ENCODE measurements at places on chromosomes 7 and 10.

DNA sequence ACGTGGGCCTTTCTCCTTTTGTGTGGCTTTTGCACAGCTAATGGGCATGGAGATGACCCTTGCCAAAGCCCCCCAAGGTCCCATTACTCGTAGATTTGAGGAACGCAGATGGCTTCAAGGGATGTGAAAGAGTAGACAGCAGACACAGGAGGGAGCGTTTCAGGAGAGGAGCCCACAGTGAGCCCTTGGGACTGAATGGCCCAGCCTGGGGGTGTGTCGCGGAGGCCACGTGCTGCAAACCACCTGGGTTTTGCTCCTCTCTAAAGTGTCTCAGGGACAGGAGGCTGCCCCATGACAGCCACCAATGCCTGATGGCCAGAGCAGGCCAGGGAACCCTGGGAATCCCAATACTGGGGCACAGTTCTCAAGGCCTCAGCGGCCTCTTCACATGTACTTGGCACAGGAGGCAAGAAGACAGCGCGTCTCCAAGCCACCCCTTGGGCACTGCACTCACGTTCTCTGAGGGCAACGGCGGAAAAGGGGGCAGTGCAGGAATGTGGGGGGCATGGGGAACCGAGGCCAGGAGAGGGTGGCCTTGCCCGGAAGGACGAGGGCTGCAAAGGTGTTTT lies 185.2 kb downstream of the WDR37 start:
- DNase-seq, result no peak

DNA sequence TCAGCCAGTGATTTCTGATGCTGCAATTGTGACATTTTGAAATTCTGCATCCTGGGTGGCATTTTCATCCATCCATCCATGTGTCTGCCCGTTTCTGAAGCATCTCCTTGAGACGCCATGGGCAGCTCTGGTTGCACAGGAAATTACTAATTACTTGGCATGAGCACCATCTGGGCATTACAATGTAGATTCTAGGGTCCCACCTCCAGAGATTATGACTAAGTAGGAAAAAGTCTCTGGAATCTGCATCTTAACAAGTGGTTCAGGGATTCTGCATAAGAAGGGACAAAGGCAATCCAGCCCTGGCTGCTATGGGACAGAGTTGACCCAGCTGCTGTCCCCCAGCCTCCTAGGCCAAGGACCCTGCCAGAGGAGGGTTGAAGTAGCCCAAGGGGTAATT lies 65.3 kb downstream of the CUZD1 start:
- no peak for DNase-seq

GRCh38 chr7:33193308-33193864 lies 64.0 kb downstream of the BBS9 start:
- DNase-seq, result no peak

- no peak for DNase-seq
Observed at GRCh38 chr10:77131214-77131613, 506.4 kb downstream of the KCNMA1 start.

- no peak for DNase-seq
Observed at GRCh38 chr7:86558680-86559501, 84.8 kb upstream of the GRM3 start.

GRCh38 chr10:43891241-43891640 lies 242.6 kb upstream of the ZNF32 start:
- no peak for DNase-seq

- no peak for DNase-seq
Observed at GRCh38 chr10:125983161-125983560, 86.8 kb downstream of the FANK1 start.

- no peak for DNase-seq
Observed at GRCh38 chr10:13247246-13247645, 13.1 kb upstream of the UCMA start.

DNA sequence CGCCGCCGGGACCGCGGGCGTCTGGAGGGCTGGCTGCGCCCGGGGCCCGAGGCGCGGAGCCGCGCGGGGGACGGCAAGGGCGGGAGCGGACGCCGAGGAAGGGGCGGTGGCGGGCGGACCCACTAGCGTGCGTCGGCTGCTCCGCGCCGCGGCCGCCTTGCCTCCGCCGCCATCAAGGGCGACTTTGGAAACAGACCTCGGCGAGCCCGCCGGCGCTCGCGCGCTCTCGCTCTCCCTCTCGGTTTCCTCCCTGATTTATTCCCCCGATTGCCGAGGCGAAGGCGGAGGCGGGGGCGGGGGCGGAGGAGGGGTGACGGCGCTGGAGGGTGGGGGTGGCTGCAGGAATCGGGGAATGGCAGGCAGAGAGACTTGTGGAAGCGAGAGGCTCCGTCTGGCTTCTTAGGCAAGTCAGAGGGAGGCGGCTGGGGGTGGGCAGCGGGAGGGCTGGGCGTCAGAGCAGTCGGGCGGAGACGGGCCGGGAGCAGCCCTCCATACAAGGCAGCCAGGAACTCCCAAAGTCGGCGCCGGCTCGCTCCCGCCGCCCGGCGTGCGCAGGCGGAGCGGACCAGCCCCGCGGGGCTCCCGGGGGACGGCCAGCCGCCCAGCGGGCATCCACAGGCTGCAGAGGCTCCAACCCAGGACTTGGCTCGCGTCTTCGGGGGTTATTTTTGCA lies at the start of gene CACNA2D1:
Gene CACNA2D1, minus strand, starts transcription at position 231 of the 673 bp plus-strand sequence.
- no peak for DNase-seq

DNA sequence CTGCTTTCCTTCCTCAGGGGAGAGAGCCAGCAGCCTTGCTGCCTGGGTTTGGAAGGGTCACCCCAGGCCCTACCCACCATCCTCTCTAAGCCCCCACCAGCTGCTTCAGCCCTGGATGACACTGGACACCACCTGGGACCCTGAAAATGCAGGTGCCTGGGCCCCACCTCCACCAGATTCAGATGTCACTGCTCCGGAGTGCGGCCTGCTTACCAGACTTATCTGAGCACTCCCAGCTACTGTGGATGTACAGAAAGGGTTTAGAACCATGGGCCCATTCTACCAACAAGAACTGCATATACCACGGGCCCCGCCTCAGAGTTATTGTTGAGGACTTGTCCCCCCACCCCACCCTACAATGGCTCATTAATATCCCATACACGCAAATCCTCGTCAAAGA lies 172.3 kb downstream of the PTPRN2 start:
- DNase-seq, result no peak

GRCh38 chr7:140635816-140636215 lies 4.8 kb downstream of the DENND2A start:
- DNase-seq, result no peak

DNA sequence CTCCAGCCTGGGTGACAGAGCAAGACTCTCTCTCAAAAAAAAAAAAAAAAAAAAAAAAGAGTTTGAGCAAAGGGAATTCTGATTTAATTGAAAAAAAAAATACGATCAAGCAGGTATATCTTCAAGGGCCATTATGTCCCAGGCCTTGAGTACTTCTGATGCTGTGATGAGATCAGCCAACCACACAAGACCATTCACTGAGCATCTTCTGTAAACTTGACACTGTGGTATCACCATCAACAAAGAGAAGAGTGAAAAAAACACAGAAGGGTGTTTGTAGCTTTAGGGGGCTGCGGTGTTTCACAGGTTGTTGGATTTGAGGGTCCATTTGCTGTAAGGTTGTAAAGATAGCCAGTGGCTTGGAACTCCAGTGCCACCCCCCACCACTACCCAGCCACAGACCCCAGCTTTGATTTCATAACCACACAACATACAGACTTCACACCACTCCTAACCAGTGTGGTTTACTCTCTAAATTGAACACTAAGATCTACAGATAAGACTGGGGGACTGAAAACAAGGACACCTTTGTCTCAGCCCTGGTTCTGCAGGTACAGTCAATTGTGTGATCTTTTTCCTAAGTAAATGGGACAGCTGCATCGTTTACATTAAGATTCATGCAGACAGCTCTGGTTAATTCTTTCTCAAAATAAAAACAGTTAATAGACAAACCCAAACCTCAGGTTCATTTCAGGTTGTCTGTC lies 66.4 kb downstream of the CDC123 start:
- DNase-seq, result no peak

- no peak for DNase-seq
Observed at GRCh38 chr7:20240080-20240926, 23.1 kb upstream of the MACC1 start.

- no peak for DNase-seq
Observed at GRCh38 chr7:158834878-158835784, 5.8 kb upstream of the ESYT2 start.

GRCh38 chr10:76939933-76940468 lies 697.6 kb downstream of the KCNMA1 start:
- no peak for DNase-seq

DNA sequence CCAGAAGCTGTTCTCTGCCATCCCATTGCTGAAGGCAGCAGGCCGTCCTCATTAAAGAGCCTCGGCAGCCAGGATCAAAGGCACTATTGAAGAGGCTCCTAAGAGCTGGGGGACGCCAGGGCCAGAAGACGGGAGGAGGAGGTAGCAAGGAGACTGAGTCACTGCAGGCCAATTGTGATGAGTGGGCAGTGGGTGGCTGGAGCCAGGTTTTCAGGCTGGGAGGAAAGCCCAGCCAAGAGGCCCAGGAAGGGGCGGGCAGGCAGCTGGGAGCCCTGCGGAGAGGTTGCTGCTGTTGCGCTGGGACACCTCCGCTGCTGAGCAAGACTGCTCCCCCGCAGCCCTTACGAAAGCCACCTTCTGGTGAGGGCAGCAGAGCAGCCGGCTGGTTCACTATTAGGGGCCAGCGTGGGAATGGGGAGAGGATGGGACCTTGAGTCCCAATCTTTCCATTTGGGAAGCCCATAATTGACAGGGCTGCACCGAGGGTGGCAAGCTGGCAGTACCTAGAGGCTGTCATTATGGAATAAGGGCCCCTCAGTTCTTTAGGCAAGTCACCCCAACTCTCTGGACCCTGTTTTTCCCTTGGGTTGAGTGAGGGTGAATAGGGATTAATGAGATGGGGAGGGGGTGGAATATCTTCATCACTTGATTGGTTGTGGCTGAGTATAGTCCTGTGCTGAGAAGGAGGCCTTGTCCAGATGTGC lies 48.4 kb downstream of the UNC5B start:
- no peak for DNase-seq

DNA sequence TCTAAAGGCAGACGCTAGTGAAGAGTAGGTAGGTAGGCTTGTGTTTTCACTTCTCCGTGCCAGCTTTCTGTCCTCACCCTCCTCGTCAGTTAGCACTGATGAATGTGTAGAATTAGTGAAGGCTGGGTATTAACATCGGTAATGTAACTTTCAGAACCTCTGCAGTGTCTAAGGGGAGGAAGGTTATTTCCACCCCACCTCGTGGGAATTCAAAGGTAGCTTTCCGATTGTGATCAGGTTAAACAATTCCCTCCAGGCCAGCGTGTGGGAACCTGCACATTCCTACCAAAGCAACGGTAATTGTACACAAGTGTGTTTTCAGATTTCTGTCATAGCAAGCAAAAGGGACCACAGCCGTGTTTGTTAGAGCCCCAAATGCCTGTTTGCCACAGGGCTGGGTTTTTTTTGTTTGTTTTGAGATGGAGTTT lies 405.0 kb upstream of the GALNT17 start:
- no peak for DNase-seq

DNA sequence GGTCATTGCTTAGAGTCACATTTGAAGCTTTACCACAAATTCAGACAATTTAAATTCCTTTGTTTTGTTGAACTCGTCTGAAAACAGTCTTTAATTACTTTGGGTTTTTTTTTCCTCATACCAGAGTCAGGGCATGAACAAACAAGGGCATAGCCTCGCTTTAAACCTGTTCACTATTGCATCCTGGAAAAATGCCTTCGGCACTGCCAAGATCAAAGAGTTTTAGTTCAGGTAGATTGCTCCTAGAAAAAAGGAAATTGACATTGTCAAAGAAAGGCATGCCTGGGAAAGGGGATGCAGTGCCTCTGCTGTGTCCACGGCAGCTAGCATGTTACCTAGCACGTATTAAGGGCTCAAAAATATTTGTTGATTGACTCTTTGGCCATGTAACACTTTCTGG lies 235.1 kb downstream of the ARHGAP21 start:
- DNase-seq, result no peak

GRCh38 chr10:119908166-119908565 lies 15.6 kb downstream of the SEC23IP start:
- no peak for DNase-seq

DNA sequence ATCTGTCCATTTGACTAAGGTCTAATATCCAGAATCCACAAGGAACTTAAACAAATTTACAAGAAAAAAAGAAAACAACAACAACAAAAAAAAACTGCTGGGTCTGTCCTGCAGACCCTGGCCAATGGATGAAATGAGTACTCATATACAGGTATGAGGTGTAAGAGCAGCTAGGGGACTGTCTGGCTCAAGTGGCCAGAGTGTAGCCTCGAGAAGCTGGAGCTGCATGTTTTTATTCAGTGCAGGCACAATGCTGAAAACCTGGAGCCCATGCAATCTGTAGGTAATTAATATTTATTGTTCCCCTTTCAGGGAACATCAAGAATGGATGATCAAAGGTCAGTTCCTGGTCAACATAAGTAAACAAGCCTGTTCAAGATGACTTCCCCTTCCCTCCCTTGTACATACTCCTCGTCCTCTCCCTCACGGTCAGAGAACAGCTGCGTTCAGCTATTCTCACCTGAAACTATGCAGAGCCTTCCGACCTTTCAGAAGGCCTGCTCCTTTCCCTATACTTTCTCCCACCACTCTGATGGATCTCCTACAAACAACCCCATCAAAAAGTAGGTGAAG lies 15.5 kb downstream of the CYP2C19 start:
- DNase-seq, result no peak

GRCh38 chr7:139854124-139854511 lies 25.1 kb downstream of the TBXAS1 start:
- no peak for DNase-seq

- DNase-seq, result no peak
Observed at GRCh38 chr10:79098596-79099015, 29.8 kb downstream of the ZMIZ1 start.

GRCh38 chr10:95168694-95169093 lies 25.3 kb upstream of the ACSM6 start:
- no peak for DNase-seq

DNA sequence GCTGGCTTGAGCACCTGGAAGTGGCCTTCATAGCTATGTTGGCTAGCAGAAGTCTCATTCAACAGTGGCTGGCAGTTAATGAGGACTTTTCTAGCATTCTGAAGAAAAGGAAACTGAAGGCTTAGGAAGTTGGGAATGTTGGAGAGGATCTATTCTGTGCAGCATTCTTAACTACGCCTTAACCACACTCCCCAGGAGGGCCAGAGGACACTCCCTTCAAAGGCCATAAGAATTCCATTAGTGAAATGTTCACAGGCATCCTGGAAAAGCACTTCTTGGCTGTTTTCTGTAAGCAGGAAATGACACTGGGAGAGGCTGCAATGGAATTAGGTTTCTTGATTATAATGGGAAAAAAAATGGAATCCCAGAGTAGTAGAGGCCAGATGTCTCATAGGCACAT lies 188.9 kb downstream of the ARHGAP12 start:
- no peak for DNase-seq

GRCh38 chr10:101151395-101151794 lies 20.3 kb downstream of the TLX1 start:
- DNase-seq, result no peak

DNA sequence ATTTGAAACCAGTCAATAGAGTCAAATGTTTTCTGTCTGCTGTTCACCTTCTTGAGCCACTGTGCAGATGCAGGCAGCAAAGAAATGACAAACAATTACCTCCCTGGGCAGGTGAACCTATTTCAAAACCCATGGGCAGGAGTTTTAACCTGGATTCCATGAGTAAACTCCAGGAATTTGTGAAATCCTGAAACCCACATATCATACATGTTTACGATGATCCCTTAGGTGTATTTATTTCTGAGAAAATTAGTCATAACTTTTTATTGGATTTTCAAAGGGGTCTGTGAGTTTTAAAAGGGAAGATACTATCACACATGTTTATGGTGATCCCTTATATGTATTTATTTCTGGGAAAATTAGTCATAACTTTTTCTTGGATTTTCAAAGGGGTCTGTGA lies 59.8 kb downstream of the ARL5B start:
- DNase-seq, result no peak

- no peak for DNase-seq
Observed at GRCh38 chr10:88702848-88703597, 3.0 kb upstream of the LIPK start.
